ENCODE measurements at places on chromosomes 2 and 18. TPM values are rescaled to one million over a fixed set of nuclear protein-coding genes. Genes with fewer than 3 reads are reported as not detected.

Gene IFIH1
- 50.3 TPM for total RNA-seq

Gene TUBB8B
- total RNA-seq: not detected

Gene FNDC4
- not detected for total RNA-seq

Gene IL1R2
- total RNA-seq: 1.1 TPM

Gene RAB17
- not detected for total RNA-seq

Gene SNORC
- 1.0 TPM for total RNA-seq

Gene GALNT13
- total RNA-seq: not detected

Gene C2orf78
- not detected for total RNA-seq

Gene RUFY4
- not detected for total RNA-seq

Gene MPP4
- total RNA-seq: 0.17 TPM

Gene FBXO15
- total RNA-seq: 0.63 TPM

Gene RNMT
- total RNA-seq: 115 TPM

Gene SUMO1
- 61.1 TPM for total RNA-seq

Gene NLRC4
- 0.10 TPM for total RNA-seq

Gene METAP1D
- 5.7 TPM for total RNA-seq

Gene TWIST2
- total RNA-seq: not detected

Gene THAP4
- total RNA-seq: 28.0 TPM

Gene CAPN13
- total RNA-seq: not detected

Gene RAB6C
- total RNA-seq: not detected

Gene PAX8
- total RNA-seq: 0.21 TPM

Gene CREB1
- total RNA-seq: 89.3 TPM

Gene DPP10
- total RNA-seq: not detected

Gene ERFE
- total RNA-seq: not detected

Gene ZNF385B
- not detected for total RNA-seq

Gene LAMA3
- total RNA-seq: 0.07 TPM

Gene KLHL14
- total RNA-seq: not detected

Gene SELENOI
- 36.6 TPM for total RNA-seq

Gene MYO5B
- not detected for total RNA-seq

Gene FER1L5
- not detected for total RNA-seq

Gene AFF3
- total RNA-seq: 14.4 TPM

Gene CRYBA2
- not detected for total RNA-seq

Gene DPP4
- 57.3 TPM for total RNA-seq

Gene SH3RF3
- 0.27 TPM for total RNA-seq

Gene NCKAP5
- not detected for total RNA-seq

Gene DSEL
- total RNA-seq: 1.1 TPM

Gene OTOF
- 0.87 TPM for total RNA-seq
